ENCODE measurements at places on chromosomes 6 and 20.
A peak's percentile ranks its signal among the peaks of the same experiment; 100 is the strongest.

DNA sequence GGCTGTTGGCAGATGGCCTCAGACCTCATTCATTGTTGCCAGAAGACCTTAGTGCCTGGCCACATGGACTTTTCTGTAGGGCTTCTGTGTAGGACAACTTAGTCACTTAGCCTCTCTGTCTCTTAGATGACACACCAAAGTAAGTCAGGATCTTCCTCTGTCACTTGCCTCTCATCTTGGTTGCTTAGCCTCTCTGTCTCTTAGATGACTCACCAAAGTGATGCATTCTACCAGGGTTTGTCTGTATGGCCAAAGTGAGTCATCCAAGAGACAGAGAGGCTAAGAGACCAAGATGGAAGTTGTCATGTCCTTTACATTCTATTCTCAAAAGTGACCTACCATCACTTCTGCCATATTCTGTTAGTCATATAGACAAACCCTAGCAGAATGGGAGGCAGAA lies 255.9 kb upstream of the DEFB112 start:
- no peak for DNase-seq

GRCh38 chr6:130426066-130426721 lies 60.4 kb downstream of the TMEM200A start:
- no peak for DNase-seq

DNA sequence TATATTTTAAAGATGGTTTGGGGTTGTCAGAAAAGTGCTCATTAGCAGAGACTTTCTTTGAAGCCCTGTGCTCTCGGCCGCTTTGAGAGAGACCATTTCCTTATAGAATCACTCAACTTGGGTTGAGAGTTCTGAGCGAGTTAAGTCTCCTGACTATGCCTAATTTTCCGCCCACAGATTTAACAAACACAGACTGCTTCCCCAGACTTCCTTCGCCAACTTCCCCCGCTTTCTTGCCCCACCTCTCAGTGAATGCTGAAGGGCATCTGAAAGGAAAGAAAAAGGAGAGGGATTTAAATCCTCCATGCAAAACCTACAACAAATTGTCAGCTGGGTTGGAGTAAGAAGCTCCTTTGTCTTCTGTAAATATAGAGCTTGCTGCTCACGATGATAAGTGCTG lies 224.0 kb downstream of the EYA2 start:
- no peak for DNase-seq

DNA sequence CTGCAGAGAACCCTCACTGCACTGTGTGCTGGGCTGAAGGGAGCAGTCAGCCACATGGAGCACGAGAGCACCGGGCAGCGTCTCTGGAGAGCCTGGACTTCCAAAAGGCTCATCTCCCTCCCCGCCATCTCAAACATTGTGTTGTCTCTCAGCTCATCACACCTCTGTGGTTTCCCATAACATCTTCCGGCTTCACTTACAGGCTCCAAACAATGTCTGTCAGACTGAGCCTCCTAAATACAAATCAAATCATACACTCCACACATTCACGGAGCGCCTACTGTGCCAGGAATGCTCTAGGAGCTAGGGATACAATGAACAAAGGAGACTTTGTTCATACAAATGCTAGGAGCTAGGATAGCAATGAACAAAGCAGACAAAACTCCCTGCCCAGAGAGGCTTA lies 398.0 kb downstream of the RNGTT start:
- no peak for DNase-seq

- DNase-seq = peak; percentile 73
Measured at GRCh38 chr6:124573953-124574352, 388.3 kb upstream of the RNF217 start.

- no peak for DNase-seq
Measured at GRCh38 chr6:26318459-26319404, 46.3 kb upstream of the BTN3A2 start.

DNA sequence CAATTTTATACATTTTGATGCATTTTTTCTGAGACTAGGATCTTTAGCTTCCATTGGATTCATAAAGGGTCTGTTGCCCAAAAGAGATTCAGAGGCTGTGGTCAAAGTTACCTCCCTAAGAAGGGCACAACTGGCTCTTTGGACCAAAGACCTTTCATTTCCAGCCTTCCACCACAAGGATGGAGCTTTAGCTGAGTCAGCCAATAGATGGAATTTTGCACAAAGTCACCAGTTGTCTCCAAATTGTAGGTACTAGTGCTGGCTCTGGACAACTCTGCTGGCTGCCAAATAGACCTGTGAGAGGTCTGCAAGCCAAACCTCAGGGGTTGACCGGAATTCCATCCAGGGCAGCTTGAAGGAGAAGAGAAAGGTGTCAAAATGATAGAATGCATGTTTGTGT lies 555 bp downstream of the BPIFA1 start:
- no peak for DNase-seq

DNA sequence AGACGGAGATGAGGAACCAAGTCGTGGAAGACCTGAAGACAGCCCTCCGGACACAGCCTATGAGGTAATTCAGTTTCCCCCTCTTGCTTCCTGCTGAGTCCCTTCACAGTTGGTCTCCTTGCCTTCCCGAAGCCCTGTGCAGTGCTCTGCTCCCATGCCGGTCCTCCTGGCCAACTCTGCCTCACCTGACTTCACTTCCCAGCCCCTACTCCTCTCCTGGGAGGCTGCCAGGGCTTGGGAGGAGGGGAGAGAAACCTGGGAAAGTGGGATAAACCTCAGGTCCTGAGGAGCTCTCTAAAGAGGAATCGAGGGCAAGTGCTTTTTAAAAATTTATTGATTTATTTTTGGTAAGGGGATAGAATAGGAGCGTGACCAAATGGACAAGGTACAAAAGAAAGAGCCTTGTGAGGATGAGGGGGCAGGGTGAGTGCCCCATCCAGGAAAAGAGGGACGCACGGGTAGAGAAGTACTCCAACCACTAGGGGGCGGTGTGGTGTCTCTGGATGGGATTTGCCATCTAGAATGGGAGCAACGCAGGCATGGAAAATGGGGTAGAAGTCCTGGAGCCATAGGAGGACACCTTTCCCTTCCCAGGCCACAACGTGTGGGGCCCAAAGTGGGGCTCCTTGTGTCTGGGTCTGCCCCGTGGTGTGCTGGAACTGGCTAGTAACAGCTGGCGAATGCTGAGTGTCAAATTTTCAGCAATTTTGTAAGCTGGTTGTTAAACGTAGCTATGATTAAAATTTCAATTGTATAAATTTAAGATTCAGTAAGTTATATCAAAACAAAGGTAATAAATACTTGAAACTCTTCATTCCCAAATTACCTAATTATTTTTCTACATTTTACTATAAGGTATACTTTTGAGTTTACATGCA lies 69.0 kb downstream of the MOCS1 start:
- DNase-seq = peak; percentile 36

GRCh38 chr6:21609881-21610329 lies 16.4 kb downstream of the SOX4 start:
- no peak for DNase-seq

GRCh38 chr6:67219346-67219745 lies 1415.7 kb upstream of the ADGRB3 start:
- DNase-seq = no peak

DNA sequence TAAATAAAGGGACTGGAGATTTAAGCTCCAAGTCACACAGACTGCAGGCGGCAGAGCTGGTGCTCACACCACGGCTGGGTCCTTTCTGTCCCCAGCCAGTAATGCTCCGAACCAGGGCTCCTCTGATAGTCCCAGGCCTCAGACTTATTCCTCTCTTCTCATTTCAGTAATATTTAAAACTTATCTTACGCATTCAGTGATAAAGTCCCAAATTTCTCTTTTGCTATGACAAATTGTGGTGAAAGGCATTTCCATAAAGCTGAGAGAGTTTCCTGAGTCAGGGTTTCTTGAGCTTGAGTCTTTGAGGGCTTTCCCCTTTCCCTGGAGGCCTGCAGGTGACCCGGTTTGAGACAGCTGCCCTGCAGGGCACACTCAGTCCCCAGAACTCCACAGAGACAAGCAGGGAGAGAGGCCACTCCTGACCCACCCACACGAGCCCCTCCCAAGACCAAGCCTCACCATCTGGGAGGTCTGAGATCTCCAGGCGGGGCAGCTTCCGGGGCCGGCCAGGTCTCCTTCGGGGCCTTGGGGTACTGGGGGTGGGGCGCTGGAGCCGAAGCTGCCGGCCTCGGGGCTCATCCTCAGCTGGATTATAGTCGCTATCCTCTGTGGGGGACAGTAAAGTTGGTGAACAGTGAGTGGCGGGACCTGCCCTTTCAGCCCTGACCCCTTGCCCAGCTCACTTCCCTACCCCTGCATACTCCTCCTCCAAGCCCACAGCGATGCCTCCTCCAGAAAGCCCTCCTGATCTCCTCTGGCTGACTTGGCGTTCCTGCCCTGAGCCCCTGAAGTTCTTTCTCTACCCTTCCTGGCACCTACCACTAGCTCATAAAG lies 6.6 kb downstream of the ZNF335 start:
- DNase-seq = no peak

GRCh38 chr6:105330364-105330763 lies 72.5 kb downstream of the PREP start:
- no peak for DNase-seq

DNA sequence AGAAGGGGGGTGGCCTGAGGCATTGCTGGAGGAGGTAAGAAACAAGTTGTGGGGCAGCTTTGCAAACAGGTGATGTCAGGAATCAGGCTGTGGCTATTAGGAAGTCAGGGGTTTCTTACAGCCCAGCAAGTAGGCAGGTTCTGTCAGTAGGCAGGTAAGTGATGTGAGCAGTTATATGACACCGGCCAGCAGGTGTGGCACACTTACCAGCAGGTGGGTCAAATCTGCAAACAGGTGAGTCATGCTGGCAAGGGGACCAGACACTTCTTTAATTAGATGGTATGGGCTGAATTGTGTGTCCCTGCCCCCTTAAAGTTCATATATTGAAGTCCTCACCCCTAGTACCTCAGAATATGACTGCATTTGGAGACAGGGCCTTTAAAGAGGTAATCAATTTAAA lies 16.4 kb upstream of the ENPP4 start:
- peak; percentile 84 for DNase-seq

DNA sequence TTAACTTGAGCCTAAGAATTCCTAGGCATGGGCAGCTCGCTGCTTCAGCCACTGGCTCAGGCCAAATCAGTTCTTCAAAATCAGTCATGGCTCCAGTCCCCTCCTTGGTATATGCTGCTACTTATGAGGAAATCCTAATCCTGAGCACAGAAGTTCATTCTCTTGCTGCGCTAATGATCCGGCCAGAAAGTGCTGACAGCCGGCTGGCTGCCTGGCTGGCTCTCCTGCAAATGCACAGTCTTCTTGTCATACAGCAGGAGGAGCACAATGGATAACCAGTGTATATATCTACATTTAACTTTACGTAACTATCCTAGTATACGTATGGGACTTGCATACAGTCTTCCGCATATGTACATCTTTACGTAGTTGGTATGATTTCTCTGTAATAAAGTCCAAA lies 500.8 kb downstream of the PRKN start:
- no peak for DNase-seq

DNA sequence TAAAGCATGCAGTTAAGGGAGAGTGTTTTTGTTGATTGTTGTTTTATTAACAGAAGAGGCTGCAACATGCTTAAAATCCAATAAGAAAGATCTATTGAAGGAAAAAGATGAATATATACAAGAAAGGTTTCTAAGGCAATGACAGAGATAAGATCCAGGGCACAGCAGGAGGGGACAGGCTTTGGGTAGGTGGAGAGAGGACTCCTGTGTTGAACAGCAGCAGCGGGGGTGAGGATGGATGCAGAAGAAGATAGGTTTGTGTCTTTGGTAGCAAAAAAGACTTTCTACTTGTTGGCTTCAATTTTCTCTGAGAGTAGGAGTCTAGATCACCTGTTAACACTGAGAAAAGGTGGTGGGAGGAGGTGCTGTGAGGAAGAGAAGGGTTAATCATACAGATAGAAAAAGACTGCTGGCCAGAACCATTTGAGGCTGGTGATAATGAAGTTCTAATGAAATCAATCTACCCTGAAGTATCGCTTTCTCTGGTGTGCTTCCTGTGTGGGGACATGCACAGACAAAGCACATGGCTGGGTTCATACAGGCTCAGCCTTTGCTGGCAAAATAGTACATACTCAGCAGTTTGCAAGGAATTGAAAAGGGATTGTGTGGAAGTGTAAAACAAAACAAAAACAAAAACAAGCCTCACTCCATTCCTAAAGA lies 17.2 kb upstream of the DST start:
- no peak for DNase-seq

- DNase-seq = no peak
Measured at GRCh38 chr6:144305567-144305966, 20.4 kb downstream of the UTRN start.

DNA sequence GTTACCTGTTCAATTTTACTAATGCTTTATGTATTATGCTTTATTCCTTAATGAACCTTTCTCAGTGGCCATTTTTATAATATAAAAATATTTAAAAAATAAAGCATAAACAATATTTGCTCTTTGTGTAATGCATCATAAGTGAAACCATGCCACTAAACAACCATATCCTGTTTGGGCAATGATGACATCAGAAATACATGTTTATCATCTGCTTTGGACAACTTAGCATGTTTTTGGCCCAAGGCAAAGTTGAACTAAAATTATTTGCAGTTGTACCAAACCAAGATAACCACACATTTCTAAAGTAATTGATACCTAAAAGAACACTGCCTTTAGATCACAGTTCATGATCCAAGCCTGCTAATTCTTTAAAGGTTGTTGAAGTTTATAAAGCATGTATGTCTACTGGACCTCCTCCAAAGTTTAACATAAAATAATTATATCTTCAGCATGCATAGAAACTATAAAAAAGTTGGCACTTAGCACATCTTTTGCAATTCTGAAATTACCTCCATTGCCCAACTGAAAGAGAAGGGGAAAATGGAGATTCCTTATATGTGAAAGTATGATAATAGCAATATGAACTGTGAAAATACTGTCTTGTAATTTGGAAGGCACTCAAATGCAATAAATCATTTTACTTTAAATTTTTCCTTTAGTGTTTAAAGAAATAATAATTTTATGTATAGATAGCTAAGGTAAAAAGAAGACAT lies 325.6 kb upstream of the RUNX2 start:
- no peak for DNase-seq

DNA sequence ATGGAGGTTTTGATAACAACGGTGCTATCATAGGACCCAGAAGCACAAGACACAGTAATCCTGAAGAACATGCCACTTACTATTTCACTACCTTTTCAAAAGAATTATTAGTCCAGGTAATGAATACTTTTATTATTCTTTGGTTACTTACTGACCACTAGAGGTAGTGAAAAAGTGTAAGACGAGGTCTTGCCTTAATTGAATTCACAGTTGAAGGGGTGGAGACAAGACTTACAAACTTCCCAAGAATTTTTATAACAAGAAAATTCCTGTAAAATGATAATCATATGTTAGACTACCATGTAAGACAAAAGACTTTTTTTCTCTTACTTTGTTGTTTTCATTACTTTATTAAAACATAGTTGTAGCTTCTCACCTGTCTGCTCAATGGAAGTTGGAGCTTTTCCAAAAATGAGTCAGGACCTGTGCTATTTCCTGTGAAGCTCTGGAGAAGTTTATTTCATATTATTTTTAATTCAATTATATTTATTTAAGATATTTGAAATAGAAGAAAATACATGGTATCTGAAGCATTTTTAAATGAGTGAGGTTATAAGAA lies 52.4 kb downstream of the DOP1A start:
- no peak for DNase-seq

GRCh38 chr20:40232273-40232672 lies 456.8 kb downstream of the MAFB start:
- DNase-seq = no peak

- DNase-seq = no peak
Measured at GRCh38 chr6:35485402-35485877, 11.4 kb downstream of the TEAD3 start.

All from NCI-H345 (cell line).